Mononuclear cell (primary cell): ENCODE measurements at places on chromosomes 13 and 19. TPM values are rescaled to one million over a fixed set of nuclear protein-coding genes. Genes with fewer than 3 reads are reported as not detected.

Gene GJB2
- 3.4 TPM for total RNA-seq

Gene MYBPC2
- 0.10 TPM for total RNA-seq

Gene CSNK1A1L
- not detected for total RNA-seq

Gene GJB6
- 0.94 TPM for total RNA-seq

Gene PRKCG
- 0.10 TPM for total RNA-seq

Gene PPM1N
- 4.3 TPM for total RNA-seq

Gene PGLYRP1
- not detected for total RNA-seq

Gene GARIN5B
- total RNA-seq, result not detected

Gene LRRC25
- total RNA-seq, result 32.7 TPM
